ENCODE measurements at places on chromosomes 3 and 15.
A peak's percentile ranks its signal among the peaks of the same experiment; 100 is the strongest.

- no peak for DNase-seq
These were observed 795 bp downstream of the MCM2 start for GRCh38 chr3:127598841-127599570.

GRCh38 chr3:123757281-123757940 lies 126.7 kb downstream of the MYLK start:
- DNase-seq: no peak

GRCh38 chr3:124635169-124635539 lies 95.1 kb upstream of the UMPS start:
- no peak for DNase-seq

GRCh38 chr15:100328796-100329195 lies 13.0 kb downstream of the ADAMTS17 start:
- no peak for DNase-seq

- DNase-seq: no peak
These were observed 278.1 kb upstream of the CHRNA7 start for GRCh38 chr15:31752065-31752762.

- DNase-seq: peak; percentile 20
These were observed 424.0 kb upstream of the C2CD4B start for GRCh38 chr15:62588938-62589670.

- DNase-seq: no peak
These were observed 969 bp upstream of the BSN start for GRCh38 chr3:49553324-49553691.

GRCh38 chr3:144229330-144229729 lies 257.7 kb downstream of the DIPK2A start:
- DNase-seq: no peak

GRCh38 chr3:71559578-71560162 lies 23.9 kb downstream of the FOXP1 start:
- no peak for DNase-seq

- DNase-seq: no peak
These were observed 5.6 kb upstream of the AEN start for GRCh38 chr15:88615303-88616107.

GRCh38 chr3:17195856-17196604 lies 311.3 kb downstream of the PLCL2 start:
- no peak for DNase-seq

- DNase-seq: no peak
These were observed 15.6 kb downstream of the KCTD6 start for GRCh38 chr3:58507356-58508078.

- no peak for DNase-seq
These were observed 267.7 kb upstream of the LMCD1 start for GRCh38 chr3:8233938-8234337.

- DNase-seq: no peak
These were observed 21.8 kb upstream of the SLC25A38 start for GRCh38 chr3:39361252-39361927.

DNA sequence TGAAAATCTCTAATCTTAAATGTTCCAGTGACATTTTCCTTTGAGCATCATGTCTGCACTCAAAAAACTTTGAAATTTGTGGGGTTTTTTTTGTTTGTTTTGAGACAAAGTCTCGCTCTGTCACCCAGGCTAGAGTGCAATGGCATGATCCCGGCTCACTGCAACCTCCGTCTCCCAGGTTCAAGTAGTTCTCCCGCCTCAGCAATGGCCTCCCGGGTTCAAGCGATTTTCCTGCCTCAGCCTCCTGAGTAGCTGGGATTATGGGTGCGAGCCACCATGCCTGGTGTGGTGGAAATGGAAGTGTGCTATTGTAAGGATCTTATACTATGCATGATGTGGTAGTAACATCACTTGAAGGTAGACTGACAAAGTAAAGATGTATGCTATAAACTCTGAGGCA lies 42.5 kb downstream of the TKT start:
- no peak for DNase-seq

DNA sequence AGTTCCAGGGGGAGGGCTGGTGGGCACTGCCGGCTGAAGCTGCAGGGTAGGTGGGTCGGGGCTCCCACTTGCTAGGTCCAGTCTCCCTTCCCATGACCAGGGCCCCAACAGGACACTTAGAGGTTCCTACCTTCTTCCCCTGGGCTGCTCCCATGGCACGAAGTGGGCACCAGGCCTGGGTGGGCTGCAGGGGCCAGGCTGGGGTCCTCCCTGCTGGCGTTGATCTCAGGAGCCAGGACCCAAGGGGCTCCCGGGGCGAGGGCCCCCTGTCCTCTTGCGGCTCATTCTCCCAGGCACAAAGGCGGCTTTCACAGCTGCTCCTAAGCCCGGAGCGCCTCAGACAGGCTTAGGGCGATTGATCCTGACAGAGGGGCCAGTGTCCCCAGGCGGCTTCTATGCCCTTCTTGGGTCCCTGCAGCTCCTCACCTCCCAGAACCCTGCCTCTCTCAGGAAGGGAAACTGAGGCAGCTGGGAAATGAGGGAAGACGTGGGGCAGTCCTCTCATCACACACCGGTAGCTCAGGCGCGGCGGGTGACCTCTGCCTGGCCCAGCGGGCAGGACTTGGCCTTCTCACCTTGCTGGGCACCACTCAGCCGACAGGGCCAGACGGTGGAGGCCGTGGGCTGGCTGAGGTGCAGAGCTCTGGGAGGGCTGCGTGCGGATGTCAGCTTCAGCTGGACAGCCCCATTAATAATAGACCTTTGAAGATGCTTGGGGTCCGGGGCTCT lies 39.6 kb downstream of the FAM3D start:
- no peak for DNase-seq

DNA sequence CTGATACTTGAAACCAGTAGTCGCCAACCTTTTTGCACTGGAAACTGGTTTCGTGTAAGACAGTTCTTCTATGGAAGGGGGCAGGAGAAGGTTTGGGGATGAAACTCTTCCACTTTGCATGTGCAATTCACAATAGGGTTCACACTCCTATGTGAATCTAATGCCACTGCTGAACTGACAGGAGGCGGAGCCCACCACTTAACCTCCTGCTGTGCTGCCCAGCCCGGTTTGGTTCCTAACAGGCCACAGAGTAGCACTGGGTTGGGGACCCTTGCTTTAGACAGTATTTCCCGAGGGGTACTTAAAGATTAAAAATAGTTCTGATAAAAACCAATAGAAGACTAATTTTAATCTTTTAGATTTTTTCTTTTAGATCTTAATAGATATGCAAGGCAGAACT lies 11.1 kb downstream of the TFG start:
- DNase-seq: no peak

DNA sequence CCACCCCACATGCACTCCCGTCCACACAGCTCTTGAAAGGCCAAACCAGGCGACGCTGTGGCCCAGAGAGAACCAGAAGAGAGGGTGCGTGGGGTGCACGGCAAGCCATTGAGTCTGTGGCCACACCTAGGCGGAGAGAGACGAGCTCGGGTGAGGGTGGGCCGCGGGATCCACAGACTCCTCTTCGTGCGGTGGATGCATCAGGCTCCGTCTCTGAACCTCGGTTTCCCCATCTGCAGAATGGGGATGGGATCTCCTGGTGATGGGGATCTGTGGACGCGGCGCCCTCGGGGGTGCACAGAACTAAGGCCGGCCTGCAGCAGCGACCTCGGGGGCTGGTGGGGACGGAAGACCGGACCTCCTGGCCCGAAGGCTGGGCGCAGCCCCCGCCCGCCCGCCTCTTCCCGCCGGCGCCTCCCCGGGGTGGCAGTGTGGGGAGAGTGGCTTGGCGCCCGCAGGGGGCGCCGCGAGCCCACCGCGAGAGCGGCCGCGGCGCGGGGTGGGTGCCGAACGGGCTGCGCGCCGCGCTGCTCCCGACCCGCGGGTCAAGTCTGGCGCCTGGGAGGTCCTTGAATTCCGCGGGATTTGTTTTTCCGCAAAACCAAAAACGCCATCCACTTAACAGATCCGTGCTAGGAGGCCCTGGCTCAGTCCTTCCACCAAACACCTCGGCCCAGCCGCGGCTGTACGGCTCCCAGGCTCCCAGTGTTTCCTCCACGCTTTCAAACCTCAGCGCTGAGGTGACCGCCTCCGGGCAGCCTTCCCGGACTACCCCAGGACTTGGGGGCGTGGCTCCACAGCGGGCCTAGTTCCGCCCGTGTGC lies 13.2 kb upstream of the ADPGK start:
- peak; percentile 12 for DNase-seq

GRCh38 chr3:147099076-147099475 lies 307.3 kb downstream of the ZIC4 start:
- DNase-seq: no peak

DNA sequence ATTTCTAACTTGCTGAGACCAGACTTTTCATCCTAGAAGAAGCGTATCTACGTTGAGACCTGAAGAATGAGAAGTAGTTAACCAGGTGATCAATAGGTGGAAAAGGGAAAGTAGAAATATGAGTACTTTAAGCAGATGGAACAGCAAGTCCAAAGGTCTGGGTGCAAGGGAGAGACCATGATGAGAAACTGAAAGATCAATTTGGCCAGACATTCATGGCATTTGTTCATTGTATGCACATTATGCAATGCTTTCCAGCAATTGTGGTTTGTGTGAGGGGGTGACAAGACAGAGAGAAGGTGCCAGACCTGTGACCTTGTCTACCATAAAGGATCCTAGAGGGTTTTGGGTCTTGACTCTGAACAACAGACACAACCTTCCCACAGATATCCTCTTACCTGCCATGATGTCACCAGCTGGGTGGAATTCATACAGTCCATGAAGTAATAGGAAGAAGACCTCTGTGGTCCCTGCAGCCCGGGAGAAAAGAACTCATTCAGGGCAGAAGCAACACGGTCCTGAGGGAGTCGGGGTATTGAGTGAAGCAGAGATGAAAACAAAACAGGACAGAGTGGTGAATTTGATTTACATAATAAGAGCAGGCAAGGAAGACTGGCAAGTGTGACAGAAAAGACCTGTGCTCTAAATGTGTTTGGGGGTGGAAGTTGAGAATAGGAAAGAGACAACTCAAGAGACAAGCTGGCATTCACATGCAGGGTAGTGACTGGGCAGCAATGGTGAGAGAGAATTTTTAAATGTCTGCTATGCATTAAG lies 63.4 kb upstream of the PSMD6 start:
- DNase-seq: no peak

- DNase-seq: no peak
These were observed 883 bp upstream of the FRMD4B start for GRCh38 chr3:69386556-69387385.

DNA sequence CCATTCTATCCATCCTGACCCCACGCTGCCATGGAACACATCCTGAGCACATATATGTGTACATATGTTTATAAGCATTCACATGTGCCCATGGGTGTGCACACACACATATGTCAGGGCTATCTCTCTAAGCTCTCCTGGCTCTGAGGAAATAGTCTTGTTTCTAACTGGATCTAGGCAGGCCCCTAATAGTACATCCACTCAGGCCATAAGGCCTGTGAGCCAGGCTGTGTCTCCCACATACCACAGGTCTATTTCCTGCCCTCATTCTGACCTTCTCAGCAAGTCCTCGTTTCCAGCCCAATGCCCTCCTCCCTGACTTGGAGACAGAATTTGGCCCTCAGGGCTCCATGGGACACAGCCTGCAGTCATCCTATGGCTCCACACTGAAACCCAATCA lies 284.8 kb upstream of the CTNNB1 start:
- DNase-seq: no peak

DNA sequence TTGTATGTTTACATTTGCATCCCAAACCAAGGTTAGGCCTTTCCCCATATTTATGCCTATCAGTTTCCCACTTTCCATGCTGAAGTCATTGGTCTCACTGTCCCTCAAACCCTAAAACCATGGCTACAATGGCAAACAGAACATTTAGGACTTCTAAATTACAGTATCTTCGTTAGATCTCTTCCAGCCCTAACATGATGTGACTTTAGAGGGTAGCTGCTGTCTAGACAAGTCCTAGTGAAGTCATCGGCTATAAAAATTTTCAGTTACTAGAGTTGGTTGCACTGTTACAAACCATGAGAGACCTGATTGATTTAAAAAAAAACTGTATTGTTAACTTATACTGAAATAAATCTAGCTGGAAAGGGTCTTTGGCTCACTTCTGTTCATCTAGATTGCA lies 54.6 kb downstream of the TM4SF4 start:
- DNase-seq: no peak

- no peak for DNase-seq
These were observed 912.7 kb upstream of the NR2F2 start for GRCh38 chr15:95417761-95418160.

GRCh38 chr3:127034990-127035652 lies 52.2 kb downstream of the PLXNA1 start:
- DNase-seq: no peak

DNA sequence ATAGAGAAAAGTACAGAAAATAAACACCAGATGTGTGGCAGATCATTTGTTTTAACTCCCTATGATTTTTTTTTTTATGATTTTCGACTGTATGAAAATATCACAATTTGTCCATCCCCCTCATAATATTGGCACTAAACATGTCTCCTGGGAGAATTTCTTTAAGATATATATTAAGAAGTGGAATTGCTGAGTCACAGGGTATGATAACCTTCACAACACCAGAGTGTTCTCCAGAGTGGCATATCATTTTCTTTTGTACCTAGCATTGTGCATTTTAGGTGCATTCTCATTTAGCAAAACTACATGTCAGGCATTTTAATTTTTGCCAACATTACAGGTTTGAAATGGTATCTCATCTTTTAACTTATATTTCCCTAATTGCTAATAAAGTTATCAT lies 170.9 kb downstream of the FRMD5 start:
- no peak for DNase-seq

- peak; percentile 32 for DNase-seq
These were observed 2.2 kb downstream of the NPTN start for GRCh38 chr15:73630921-73631362.

DNA sequence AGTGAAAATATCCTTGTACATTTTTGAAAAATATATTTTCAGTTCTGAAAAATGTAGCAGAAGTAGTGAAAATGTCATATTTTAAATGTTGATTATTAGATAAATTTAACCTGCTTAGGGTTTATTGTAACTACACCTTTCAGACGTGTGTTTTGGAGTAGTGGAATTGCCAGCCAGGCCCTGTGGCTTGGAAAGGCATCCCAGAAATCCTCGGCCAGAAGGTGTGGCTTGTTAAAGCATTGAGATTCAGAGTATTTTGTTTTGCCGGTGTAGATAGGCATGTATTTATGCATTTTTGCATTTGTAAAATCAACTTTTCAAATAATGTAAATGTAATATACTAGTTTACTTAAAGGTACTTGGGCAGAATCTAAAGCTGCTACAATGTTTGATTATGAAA lies 7.0 kb downstream of the EBLN2 start:
- no peak for DNase-seq

DNA sequence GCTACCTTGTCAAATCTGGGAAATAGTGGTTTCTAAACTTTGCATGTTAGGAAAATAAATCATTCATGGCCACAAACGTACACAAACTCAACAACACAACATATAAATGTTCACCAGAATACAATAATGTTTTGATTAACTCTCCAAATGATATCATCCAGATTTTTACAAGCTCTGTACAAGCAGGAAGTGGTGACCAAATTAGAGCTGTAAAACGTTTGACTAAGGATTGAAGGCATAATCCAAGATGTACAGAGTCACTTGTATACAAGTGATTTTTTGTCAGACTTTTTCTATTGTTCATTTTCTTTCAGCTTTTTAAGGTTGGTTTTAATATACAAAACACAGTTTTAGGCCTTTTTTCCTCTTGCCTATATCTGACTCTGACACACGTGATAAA lies 748.4 kb upstream of the GRM7 start:
- no peak for DNase-seq

GRCh38 chr15:38068626-38069391 lies 134.4 kb downstream of the TMCO5A start:
- peak; percentile 84 for DNase-seq

GRCh38 chr3:52870471-52870870 lies 26.9 kb downstream of the STIMATE start:
- no peak for DNase-seq
